ENCODE measurements at places on chromosomes 7 and 10. TPM values are rescaled to one million over a fixed set of nuclear protein-coding genes. Genes with fewer than 3 reads are reported as not detected.

The LIMK1 gene
- 38.8 TPM for total RNA-seq

The LIPN gene
- total RNA-seq: not detected

The TUBAL3 gene
- not detected for total RNA-seq

The SHH gene
- total RNA-seq: not detected

The SCART1 gene
- 3.7 TPM for total RNA-seq

The ITPRID1 gene
- not detected for total RNA-seq

The CPA1 gene
- 0.09 TPM for total RNA-seq

The ARHGEF35 gene
- total RNA-seq: 2.5 TPM

The RAMP3 gene
- total RNA-seq: 0.17 TPM

Data from bronchial smooth muscle cell (primary cell).